ENCODE measurements at places on chromosomes 5 and 9. TPM values are rescaled to one million over a fixed set of nuclear protein-coding genes. Genes with fewer than 3 reads are reported as not detected.

The PSMD5 gene
- total RNA-seq = 31.8 TPM

The PCDHGA2 gene
- 4.5 TPM for total RNA-seq

The TPM2 gene
- 696 TPM for total RNA-seq

The FAM163B gene
- not detected for total RNA-seq

The SHOC1 gene
- total RNA-seq = under 0.01 TPM

The PLAA gene
- total RNA-seq = 36.7 TPM

Measured in fibroblast of lung (primary cell).